ENCODE measurements at places on chromosomes 6 and 20.

DNA sequence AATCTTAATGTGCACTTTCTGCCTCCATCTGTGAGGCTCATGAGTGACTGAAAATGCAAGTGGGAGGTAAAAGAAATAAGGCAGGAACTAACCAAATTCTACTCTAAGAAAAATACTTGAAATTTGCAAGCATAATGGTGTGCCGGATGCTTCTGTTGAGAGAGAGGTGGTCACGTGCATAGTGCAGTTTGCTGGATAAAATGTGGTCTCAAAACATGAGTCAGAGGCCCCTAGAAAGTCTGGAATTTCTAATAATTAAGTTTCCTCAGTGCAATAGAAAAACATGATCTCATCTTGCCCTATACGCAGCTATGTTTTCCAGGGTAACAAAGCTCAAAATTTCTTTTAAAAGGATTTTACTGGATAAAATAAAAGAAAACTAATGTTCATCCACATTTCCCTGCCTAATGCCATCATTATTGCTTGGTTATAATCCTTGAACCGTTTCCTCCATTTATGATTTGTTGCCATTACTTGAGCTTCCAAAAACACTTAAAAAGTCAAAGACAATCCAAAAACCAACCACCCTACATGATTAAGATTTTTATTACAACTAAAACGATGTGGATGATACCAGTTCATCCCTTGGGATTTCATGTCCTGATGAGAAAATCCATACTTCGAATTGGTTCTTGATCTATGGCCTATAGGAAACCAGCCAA is 351.7 kb upstream of the ARID1B start:
- no peak for DNase-seq

- DNase-seq, result no peak
Observed at GRCh38 chr20:4950841-4951240, 50.5 kb downstream of the SLC23A2 start.

DNA sequence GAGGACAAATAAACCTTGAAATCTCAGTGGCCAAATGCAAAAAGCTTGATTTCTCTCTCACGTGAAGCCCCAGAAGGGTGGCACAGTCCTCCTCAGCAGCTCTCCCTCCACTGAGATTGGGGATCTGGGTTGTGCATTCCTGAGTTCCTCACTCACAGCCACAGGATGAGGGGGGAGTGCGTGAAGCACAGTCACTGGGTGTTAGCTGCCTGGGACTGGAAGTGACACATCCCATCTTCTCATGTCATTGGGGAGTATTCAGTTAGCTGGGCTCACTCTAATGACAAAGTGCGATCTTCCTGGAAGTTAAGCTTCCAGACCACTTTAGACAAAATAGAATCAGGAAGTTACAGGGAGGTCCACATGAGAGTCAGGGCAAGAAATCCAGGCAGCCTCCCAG is 192.2 kb upstream of the LRFN2 start:
- DNase-seq, result no peak

GRCh38 chr6:109406196-109406595 is 23.9 kb upstream of the CD164 start:
- DNase-seq, result no peak

GRCh38 chr20:58553841-58554240 is 38.6 kb upstream of the APCDD1L start:
- no peak for DNase-seq

- no peak for DNase-seq
Observed at GRCh38 chr20:13009682-13010406, 1.1 kb downstream of the SPTLC3 start.
